Cardiac muscle cell (in vitro differentiated cells and primary cell): ENCODE measurements at places on chromosomes 1 and 21. TPM values are rescaled to one million over a fixed set of nuclear protein-coding genes. Genes with fewer than 3 reads are reported as not detected.
A peak's percentile ranks its signal among the peaks of the same experiment; 100 is the strongest.

DNA sequence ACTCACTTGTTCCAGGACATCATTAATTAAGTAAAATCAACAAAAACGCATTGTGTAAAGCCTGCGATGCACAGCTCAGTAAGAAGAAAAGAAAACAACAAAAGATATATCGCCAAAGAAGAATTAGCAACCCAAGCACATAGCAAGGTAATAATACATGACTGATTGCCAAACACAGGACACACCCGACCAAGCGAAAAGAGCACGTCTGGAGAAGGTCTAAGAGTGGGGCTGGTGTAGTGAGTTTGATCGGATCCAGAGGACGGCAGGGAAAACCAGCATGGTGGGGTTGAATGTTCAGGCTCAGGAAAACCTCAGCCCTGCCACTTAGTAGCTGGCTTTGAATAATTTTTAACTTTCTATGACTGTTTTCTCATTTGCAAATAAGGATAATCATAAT, 69.8 kb downstream of the JAK1 start:
- DNase-seq, result no peak

- peak; percentile 78 for DNase-seq
Observed at GRCh38 chr1:216221260-216221700, 202.0 kb downstream of the USH2A start.

GRCh38 chr1:65068202-65069010, 79.6 kb upstream of the AK4 start:
- peak; percentile 55 for DNase-seq

OR2T8 gene
- polyA plus RNA-seq, result 0.22 TPM in 1 of 2 replicates, not detected in the other

DNA sequence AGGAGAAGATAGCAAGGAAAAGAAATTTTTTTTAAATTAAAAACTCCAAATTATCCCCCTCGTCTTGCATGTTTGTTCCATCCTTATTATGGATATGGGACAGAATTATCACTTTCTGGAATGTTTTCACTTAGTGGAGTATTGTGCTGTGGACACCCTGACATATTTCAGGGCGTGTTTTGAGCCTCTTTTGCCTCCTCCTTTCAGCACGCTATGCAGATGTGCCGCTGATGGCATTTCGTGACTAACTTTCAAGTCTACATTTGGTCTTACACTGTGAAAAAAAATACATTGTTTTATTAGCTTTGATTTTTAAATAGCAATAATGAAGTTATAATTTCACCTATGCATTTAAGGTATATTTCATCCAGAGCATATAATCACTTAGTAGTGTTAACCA, 738.7 kb downstream of the LTN1 start:
- no peak for DNase-seq

- no peak for DNase-seq
Observed at GRCh38 chr1:212224102-212224501, 61.1 kb upstream of the PPP2R5A start.

FOXO6 gene
- 10.7 and 18.6 TPM in 2 replicates for polyA plus RNA-seq

DNA sequence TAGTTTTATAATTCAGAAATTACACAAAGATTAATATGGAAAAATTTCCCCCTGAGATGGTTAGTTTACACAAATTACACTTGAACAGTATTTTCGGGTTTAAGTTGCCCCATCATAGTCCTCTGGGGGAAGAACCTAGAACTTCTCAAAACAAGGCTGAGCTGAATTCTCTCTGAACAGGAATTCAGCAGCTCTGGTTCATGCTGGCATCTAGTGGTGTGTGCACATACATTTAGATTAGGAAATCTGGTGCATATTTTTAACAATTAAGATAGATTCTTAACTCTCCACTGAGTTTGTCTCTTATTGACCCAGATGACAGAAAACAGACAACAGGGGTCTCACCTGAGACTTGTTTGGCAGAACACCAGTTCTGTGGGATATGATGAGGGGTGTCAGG, 410.7 kb downstream of the DSCAM start:
- DNase-seq, result no peak

GJA9 gene
- not detected in 2 replicates for polyA plus RNA-seq

DNA sequence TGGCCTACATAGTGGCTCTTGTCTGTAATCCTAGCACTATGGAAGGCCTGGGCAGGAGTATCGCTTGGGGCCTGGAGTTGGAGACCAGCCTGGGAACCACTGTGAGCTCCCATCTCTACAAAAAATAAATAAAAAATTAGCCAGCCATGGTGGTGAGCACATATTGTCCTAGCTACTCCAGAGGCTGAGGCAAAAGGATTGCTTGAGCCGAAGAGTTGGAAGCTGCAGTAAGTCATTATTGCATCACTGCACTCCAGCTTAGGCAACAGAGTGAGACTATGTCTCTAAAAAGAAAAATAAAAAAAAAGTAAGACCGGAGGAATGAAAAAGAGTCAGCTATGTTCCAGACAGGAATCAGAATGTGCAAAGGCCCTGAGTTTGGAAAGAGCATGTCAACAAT, 115.3 kb downstream of the CYYR1 start:
- DNase-seq, result no peak

GRCh38 chr1:207081088-207081487, 7.6 kb upstream of the C4BPB start:
- DNase-seq, result no peak

- DNase-seq, result no peak
Observed at GRCh38 chr1:86472767-86473166, 4.0 kb downstream of the CLCA1 start.

DNA sequence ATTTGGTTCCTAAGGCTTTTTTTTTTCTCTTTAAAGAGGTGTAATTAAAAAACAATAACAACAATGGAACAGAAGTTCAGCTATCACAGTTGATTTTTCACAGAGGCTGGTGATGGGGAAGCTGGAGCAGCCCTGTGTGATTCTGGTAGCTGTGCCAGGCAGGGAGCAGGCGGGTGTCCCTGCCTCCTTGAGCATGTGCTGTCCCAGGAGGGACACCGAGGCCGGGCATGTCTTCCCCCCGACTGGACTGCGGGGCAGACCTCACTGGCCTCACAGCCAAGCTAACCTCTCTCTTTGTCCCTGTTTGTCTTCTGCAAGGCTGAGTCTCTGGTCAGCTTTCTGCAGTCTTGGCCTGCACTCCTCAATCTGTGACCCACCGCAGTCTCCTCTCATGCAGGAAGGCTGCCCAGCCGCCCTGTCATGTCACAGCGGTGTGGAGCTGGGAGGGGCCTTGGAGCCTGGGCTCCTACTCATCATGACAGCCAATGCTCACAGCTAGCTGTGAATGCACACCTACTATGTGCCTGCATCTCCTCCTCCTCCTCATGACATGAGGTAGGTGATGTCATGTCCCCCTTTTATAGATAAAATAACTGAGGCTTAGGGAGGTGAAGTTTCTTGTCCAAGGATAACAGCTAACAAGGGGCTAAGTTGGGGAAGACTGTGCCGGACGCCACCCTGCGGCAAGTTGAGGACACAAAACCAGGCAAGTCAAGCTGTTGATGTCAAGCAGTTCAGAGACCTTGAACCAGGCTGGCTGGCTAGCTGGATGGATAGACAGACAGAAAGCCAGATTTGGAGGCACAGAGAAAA, 10.3 kb upstream of the ACTL8 start:
- no peak for DNase-seq

DNA sequence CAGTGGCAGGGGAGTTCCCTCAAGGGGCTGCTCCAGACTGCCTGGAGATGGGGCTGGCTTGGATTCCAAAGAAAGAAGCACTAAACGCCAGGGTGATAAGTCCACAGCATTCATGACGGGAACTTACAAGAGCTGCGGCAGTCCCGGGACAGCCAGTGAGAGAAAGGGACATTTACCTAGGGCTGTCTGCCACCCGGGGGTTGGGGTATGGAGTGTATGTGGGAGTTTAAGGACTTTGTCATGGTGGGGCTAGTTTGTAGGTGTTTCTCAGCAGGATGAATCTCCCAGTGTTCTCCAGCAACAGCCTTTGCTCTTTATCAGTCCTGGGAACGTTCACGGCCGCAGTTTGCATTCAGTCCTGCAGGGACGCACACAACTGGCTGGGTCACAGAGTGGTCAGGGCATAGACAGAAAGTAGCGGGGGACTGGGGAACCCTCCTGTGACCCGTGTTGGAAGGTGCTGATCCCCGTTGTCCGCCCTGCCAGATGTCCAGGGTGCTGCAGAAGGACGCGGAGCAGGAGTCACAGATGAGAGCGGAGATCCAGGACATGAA, 41.4 kb upstream of the HMGN1 start:
- DNase-seq, result no peak

- DNase-seq, result no peak
Observed at GRCh38 chr1:201742955-201743805, 85.8 kb upstream of the IPO9 start.

- no peak for DNase-seq
Observed at GRCh38 chr1:161076410-161076809, 6.7 kb upstream of the ARHGAP30 start.
